Epithelial cell of prostate (primary cell): ENCODE measurements at places on chromosomes 12 and 14.

DNA sequence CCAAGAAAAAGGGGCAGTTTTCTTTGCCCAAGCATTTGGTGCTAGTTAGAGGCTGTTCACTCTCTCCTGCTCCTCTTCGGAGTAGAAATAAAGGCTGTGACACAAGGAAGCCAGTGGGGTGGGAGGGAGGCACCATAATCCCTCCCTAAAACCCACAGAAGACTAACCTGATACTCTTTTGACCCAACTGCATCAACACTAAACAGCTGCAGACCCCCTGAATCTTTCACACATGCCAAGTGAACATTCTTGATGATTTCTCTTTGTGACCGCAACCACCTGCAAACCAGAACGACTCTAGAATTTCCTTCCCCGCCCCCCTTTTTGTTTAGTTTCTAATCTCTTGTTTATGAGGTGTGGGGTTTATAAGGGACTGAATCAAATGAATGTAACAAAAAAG, 175.8 kb upstream of the BCL2L14 start:
- no peak for DNase-seq

DNA sequence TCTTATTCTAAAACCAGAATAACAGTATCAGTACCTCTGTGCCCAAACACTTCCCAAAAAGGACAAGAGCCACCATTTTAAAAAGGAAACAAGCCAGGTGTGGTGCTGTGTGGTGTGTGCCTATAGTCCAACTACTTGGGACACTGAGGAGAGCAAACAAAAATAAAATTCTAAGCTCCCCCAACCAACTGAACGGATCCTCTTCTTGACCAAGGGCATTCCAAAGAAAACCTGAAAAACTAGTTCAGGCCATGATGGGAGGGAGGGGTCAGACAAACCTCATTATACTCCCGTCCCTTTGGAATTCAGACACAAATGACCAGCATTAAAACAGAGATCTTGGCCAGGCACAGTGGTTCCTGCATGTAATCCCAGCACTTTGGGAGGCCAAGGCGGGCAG, 20.5 kb downstream of the SLC11A2 start:
- DNase-seq = no peak

DNA sequence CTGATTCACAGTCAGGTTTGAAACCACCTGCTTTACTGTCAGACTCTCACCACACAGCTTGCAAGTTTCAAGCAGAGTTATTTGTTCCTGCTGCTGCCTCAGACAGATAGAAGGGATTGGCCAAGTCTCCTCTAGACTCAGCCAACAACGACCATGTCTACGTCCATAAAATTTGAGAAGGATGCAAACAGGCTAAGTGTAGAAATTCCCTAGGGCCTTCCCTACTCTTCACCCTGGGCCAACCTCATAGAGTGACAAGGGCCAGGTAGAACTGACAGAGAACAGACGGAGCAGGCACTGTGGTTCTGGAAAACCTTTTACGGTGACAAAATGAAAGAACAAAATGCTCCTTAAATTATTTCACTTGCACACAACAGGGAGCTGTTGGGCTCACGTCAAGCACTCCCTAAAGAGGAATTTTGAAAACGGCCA, 39.5 kb downstream of the CLIP1 start:
- DNase-seq = no peak

DNA sequence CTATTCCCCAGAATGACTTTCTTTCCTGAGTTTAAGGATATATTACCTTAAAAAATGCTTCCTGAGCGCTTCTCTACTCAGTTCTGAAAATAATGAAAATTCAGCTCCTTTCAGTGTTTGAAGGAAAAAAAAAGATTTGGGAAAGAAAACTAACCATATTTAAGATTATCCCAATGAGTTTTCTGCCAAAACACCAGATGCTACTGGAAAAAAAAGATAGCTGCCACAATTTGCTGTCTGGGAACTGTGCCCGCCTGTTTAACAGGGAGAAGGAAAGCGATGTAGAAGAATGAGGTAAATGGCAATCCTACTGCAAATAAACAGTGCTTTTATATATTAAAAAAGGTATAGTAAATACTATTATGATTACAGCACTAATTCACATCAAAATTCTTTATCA, 367.6 kb upstream of the PRICKLE1 start:
- DNase-seq = no peak

DNA sequence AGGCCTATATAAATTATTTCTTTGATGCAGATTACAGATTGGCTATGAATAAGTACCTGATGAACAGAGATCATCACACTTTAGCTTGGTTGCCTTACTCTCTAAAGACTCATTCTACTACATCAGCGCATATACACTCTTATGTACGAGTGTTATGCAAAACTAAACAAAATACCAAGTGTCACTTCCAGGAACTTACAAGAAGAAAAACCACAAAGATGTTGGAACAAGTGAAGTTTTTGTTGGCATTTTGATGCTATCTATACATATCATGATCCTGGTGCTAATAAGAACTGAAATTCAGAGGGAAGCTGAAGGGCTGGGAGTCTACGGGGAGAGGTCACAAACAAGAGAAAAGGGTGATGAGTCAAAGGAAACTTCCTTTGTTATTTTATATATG, 47.9 kb upstream of the CERS5 start:
- DNase-seq = no peak

- no peak for DNase-seq
Measured at GRCh38 chr14:93430315-93431035, at the start of gene UNC79. Gene UNC79, plus strand, starts transcription at chr14:93430939. Its CDS starts 91 bp downstream, at chr14:93431030.

DNA sequence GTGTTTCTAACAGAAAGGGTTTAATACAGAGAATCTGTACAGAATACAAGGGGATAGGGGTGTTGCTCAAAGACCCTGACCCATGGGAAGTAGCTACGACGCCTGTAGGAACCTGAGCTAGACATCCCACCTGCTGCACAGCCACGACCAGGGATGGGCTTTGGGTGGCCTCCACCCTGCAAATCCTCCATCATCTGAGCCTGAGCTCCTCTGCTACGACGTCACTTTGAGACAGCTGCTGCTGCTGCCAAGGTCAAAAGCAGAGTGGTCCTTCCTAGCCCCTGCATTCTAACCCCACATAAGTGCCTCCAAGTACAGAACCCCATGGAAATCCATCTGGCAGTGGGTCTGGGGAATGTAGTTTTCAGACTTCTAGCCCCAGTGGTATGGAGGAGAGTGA, 43.8 kb downstream of the JAG2 start:
- DNase-seq = no peak

- DNase-seq = no peak
Measured at GRCh38 chr12:122130150-122130549, 43.9 kb downstream of the IL31 start.

DNA sequence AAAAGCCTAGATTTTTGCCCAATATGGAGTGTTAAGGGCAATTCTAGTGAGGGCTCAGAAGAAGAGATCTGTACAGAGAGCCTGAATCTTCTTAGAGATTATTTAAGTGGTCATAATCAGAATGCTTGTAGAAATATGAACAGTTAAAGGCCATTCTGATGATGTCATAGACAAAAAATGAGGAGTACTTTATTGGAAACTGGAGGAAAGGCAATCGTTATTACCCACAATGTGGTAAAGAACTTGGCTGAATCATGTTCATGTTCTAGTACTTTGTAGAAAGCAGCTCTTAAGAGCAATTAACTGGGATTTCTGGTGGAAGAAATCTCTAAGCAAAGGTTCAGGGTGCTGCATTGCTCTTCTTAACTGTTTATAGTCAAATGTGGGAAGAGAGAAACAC, 36.4 kb upstream of the SYT10 start:
- no peak for DNase-seq

DNA sequence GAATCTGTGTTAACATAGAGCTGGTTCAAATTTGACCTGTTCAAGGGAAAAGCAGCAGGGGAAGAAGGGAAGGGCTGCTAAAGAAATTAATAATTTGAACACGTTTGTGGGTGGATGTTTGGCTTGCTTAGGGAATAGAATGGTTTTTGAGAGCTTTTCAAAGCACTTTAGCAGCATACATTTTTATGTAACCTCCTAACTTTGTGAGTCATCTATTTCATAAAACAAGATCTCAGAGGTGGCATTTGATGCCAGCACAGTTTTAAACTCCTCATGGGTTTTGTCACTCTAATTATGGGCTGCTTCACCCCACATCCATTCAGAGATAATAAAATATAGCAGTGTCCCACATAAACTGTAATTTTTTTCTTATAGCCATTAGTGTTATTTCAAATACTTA, 143.8 kb downstream of the ACSS3 start:
- DNase-seq = no peak

DNA sequence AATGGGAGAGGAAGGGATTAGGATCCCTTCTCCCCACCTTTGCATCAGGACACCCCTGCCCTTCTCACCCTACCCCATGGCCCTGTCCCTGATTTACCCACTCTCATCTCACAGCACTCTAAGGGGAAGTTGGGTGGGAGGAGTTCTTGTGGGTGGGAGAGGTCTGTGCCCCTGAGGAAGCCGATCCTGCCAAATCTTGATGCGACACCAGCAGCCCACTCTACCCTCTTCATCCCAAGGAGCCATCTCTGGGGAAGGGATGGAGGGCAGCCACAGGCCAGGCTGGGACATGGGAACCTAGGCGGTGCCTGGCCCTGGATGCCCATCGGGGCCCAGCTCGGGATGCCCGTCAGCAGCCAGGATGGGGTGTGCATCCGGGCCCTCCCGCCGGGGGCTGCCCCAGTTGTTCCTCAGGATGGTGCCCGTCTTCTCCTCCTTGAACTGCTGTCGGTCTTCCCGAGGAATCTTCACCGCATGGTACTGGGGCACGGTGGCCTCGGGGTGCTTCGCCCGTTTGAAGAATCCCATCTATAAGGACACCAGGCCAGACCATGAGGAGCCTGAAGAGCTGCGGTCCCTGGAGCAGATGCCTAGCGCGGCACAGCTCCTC, 22.8 kb downstream of the ITGA7 start:
- DNase-seq = no peak

DNA sequence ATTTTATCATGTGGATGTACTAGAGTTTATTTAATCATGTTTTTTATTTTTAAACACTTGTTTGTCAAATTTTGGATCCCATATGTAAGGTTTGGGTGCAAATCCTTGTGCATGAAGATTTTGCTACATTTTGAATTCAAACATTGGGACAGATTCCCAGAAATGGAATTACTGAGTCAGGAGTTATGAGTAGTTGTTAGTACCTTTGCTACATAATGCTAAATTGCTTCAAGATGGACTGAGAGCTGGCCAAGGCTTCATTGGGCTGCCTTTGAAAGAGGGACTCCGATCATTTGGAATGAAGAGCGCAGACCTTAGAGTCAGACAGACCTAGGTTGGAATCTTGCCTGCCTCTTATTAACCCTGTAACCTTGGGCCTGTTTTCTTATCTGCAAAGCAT, 154.9 kb upstream of the PWP1 start:
- DNase-seq = no peak

DNA sequence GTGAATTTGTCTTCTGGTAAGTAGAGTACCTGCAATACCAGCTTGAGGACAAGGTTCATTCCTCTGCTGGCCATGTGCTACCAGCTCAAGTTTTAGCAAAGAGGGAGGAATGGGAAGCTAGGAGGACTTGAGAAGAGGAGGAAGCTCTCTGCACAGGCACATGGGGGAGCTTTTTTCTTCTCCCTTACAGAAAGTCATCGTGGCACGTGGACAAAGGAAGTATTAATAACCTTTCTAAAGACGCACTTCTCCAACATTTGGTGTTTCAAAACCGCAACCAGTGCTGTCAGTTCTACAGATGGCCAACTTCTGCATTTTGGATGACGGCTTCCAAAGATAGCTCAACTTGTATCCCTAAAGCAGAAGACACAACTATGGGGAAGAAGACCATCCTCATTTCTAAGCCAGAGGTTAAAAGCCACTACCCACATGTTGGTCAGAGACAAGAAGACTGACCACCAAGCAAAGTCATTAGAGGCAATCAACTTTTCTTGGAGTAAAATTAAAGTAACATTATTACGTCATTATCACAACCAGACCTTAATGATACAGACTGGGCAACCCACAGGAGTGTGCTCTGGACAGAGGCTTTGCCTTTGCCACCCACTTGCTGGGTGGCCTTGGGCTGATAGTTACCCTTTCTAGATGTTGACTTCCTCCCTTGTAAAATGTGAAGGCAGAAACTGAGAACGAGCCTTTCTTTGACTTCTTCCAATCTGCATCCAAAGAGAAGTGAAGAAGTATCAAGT, 12.3 kb upstream of the TMED10 start:
- no peak for DNase-seq

- no peak for DNase-seq
Measured at GRCh38 chr14:29085546-29085945, 319.0 kb downstream of the FOXG1 start.

GRCh38 chr14:51595881-51596455, 55.7 kb upstream of the FRMD6 start:
- no peak for DNase-seq

- DNase-seq = no peak
Measured at GRCh38 chr14:101916816-101917412, 47.5 kb upstream of the DYNC1H1 start.

DNA sequence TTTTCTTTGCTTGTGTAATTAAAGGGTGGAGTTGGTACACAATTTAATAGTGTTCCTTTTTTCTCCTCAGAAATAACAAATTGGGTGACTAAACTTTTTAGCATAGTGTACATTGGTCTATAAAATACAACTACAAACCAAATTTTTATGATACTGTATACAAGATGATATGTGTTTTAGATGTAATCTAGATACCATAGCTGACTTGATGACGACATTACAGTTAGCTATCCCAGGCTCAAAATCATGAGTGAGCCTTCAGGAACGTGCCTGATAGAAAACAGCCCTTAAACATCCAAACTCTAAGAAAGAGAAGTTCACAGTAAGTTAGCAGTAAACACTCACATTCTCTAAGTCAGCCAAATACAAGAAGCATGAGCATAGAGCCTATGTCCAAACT, 99.0 kb upstream of the SSTR1 start:
- no peak for DNase-seq

GRCh38 chr12:19398376-19399363, 40.6 kb upstream of the AEBP2 start:
- no peak for DNase-seq

- DNase-seq = no peak
Measured at GRCh38 chr12:27960821-27961220, 11.7 kb downstream of the PTHLH start.

GRCh38 chr12:88969127-88969526, 383.2 kb downstream of the DUSP6 start:
- DNase-seq = no peak

DNA sequence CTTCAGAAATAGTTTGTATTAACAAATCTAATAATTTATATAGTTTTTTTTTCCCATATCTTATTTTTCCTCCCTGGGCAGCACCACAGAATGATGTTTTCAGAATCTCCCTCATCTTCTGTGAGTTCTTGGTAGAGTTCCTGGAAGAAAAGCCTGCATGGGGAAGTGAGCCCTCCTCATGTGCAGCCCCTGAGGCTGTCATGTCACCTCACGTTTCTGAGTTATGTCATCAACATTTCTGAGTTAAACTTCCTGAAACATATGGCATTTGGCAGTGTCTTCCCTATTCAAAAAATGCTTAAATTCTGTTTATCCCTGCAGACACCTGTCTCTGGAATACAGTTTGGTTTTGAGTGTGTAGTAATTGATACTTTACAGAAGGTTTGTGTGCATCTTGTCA, 979.0 kb downstream of the TMEM121 start:
- DNase-seq = no peak

GRCh38 chr14:24630087-24630871, 3.7 kb downstream of the GZMB start:
- no peak for DNase-seq
